ENCODE measurements at places on chromosomes 5 and 9. TPM values are rescaled to one million over a fixed set of nuclear protein-coding genes. Genes with fewer than 3 reads are reported as not detected.

GRCh38 chr9:117704597-117704996, 394 bp downstream of the TLR4 start:
- no peak for DNase-seq

MARCHF3 gene
- total RNA-seq, result 2.9 TPM

DNA sequence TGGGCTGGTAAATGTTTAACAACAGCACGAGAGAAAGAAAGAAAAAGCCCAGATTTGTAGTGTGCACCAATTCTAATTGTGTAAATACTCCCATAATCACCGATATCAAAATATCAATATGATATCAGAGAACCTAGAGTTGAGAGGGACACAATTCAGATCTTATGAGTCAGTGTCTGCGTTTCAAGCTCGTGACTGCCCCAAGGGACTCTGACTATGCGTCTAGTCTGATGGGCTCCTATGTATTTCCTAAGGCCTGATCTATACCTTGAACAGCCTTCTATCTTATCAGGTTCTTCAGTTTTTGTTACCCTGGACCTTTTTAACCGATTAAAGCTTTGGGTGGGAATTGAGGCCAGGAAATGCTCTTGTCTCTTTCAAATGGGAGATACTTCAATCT, 243.0 kb upstream of the SLC24A2 start:
- DNase-seq, result no peak

PSIP1 gene
- 13.3 TPM for total RNA-seq

GRCh38 chr9:121645003-121645402, 6.4 kb upstream of the DAB2IP start:
- no peak for DNase-seq

SHC3 gene
- total RNA-seq, result 8.0 TPM

CD274 gene
- total RNA-seq, result 1.3 TPM

QRFP gene
- total RNA-seq, result not detected

PCDH12 gene
- 0.82 TPM for total RNA-seq

LURAP1L gene
- total RNA-seq, result 8.0 TPM

GRCh38 chr9:86598411-86599239, 244.4 kb upstream of the TUT7 start:
- no peak for DNase-seq

DNA sequence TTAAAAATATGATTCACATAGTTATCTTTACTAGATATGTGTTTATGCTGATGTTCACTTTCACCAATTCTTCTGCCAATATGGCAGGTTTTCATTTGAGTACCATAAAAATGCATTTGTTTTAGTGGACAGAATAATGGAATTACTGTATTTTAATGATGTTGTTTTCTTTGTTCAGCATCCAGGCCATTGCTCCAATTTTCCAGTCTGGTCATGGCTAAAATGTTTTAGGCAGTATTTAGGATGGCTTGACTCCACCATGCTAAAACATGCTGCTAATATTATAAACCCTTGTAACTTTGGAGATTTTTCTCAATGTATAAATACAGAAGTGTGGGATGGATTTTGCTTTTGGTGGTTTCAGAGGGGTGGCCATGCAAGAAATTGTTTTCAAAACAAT, 273.0 kb upstream of the RPS23 start:
- no peak for DNase-seq

GRCh38 chr9:34375901-34376595, 650 bp downstream of the MYORG start:
- no peak for DNase-seq

- DNase-seq, result no peak
Measured at GRCh38 chr9:95057101-95057500, 260.4 kb downstream of the FANCC start.

- DNase-seq, result no peak
Measured at GRCh38 chr5:98296426-98296825, 477.0 kb upstream of the RGMB start.

DNA sequence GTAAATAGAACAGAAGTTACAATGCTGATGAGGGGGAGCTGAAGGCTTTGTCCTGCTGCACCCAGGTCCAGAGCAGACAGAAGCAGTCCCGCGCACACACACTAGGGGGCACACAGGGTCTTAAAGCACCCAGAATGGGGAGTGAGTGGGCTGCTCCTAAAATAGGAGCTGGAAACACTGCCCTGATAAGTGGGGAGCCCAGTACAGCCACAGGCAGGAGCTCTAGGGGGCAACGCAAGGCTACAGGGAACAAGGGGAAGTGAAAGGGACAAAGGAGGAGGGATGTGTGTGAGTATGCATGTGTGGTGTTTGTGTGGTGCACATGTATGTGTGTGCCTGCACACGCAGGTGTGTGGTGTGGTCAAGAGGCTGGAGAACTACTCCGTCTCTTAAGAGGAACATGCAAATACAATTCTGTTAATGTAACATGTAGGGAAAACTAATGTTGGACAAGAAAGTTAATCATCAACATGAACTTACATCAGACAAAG, 191.5 kb downstream of the ROR2 start:
- DNase-seq, result no peak

NUTM2G gene
- not detected for total RNA-seq

- DNase-seq, result no peak
Measured at GRCh38 chr5:873328-873727, 19.3 kb downstream of the BRD9 start.
